GM23248 (cell line): ENCODE measurements at places on chromosomes 1 and 21. TPM values are rescaled to one million over a fixed set of nuclear protein-coding genes. Genes with fewer than 3 reads are reported as not detected.

DNA sequence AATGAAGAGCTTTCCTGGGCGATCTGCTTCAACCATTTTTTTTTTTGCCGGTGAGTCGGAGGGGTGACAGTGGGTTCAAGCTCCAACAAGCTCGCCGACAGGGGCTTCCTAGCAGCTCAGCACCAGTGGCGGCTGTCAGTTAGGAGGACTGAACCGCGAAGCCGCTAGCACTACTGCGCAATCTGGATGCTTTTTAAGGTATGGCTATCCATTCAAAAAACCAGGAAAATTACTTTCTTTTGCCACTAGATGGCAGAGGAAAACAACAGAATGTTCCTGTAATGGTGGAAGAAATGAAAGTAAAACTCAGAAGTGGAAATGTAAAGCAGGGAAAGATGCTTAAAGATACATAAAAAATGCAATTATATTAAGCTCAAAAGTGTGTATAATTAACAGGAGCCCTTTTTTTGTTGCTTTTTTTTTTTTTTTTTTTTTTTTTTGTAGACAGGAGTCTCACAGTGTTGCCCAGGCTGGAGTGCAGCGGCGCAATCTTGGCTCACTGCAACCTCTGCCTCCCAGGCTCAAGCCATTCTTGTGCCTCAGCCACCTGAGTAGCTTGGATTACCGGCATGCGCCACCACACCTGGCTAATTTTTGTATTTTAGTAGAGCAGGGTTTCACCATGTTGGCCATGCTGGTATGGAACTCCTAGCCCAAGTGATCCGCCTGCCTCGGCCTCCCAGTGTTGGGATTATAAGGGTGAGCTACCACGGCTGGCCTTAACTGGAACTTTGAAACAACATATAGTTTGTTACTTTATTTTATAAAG, 8.5 kb downstream of the KYAT3 start:
- no peaks in the 10 kb centered on the region for H3K27me3 ChIP-seq
- H3K4me1 ChIP-seq = peaks cover 36% of the 10 kb centered on the region
- DNase-seq = peak; percentile 71
- H3K4me3 ChIP-seq = peak overlapping the region; percentile 39; the same call in 1 of the 2 replicates
- H3K27ac ChIP-seq = peak overlapping the region; percentile 77
- no peaks in the 10 kb centered on the region; the same call in 1 of the 2 replicates for H3K36me3 ChIP-seq

DNA sequence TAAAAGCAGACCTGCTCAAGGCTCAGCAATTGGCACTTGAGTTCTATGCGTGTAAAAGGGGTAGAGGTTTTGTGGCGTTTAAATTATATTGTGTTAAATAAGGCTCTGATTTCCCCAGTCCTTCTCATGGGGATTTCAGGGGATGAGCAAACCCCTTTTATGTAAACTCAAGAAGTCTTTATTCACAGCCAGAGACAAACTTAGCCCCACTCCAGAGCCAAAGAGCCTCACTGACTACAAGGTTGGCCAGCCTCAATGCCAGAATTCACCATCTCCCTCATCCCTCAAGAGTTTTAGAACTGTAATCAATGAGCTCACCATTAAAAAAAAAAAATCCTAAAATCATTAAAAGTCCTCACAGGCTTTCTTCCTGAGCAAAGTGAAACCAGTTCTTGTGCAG, 107.8 kb downstream of the SLC30A10 start:
- no peak for DNase-seq
- H3K4me3 ChIP-seq = no peak overlapping the region
- H3K36me3 ChIP-seq = no peaks in the 10 kb centered on the region

DNA sequence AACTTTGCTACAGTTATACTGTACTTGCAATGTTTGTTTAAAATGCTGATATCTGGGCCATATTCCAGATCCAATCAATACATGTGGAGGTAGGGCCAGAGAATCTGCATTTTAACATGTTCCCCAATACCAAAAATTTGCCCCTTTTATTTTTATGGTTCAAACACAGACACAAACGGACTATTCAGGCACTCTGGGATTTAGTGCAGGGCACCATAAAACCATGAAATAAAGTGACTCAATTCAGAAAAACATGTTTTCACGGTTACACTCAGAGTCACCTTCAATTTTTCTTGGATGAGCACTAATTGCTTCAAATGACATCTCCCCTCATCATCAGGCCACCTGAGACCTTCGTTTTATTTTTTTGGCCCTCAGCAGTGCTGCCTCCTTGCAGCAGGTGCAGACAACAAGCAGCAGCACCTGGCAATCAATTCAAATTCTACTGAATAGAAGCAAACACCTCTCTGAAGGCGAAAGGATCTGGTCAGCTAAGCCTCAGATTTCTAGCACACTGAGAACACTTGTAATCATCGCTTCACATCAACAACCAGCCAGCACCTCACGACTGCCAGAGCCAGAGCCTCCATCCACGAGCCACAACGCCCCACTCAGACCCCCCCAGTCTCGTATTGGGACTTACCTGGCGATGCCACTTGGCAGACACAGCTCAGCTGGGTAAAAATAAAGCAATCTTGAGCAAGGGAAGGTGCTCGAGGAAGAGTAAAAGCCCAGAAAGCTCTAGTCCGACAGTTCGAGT, 1.1 kb downstream of the ERO1B start:
- H3K27ac ChIP-seq = no peak overlapping the region
- no peaks in the 10 kb centered on the region; the same call in 1 of the 2 replicates for H3K4me1 ChIP-seq
- DNase-seq = no peak
- peaks cover 24% of the 10 kb centered on the region; the same call in 1 of the 2 replicates for H3K27me3 ChIP-seq

DNA sequence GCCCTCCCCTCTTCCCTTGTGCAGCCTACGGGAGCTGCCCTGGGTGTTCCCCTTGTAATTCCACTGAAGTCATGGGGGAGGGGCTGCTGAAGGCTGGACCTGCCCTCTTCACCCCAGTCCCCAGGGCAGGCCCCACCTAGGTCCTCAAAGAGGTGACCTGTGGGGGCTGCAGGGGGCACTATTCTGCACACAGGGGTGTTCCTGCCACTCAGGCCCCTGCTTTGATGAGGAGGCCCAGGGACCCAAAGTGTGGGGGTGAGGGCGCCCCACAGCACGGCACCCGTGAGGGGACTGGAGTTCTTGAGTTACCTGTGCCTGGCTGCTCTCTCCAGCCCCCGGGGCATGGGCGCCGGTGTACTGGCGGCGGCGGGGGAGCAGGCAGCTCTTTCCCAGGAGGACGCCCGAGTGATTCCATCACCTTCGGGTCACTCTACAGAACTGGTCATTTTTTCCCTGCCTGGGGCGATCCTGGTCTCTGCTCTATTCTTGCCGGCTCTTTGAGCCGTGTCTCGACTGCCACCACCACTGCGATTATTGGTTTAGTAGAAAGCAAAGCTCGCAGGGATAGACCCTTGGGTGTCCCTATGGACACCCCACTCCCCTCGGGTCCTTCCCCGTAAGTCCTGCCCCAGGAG, 6.9 kb upstream of the PRDM16 start:
- peaks cover 92% of the 10 kb centered on the region for H3K27me3 ChIP-seq
- no peaks in the 10 kb centered on the region for H3K36me3 ChIP-seq
- no peaks in the 10 kb centered on the region for H3K4me1 ChIP-seq
- DNase-seq = peak; percentile 23

DNA sequence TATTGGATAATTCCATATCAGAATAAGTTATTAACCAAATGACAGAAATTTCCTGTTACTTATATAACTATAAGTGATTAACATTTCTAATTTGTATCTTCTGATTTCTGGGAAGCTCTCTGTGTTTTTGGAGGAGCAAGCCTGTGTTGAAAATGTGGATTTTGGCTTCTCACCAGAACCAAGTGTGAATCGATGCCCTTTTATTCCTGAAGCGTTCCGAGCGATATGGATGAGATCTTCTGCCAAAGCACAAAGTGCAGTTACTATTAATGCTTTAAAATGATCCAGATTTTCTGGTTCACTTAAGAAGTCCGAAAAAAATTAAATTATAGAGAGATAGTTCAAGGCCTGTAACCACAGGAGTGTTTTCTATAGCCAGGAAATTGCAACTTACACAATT, 22.8 kb downstream of the ALG14 start:
- no peak for DNase-seq
- H3K27ac ChIP-seq = no peak overlapping the region
- H3K36me3 ChIP-seq = no peaks in the 10 kb centered on the region
- no peaks in the 10 kb centered on the region for H3K4me1 ChIP-seq
- H3K27me3 ChIP-seq = no peaks in the 10 kb centered on the region
- no peak overlapping the region for H3K4me3 ChIP-seq

- peak; percentile 60 for DNase-seq
- H3K36me3 ChIP-seq = no peaks in the 10 kb centered on the region
- peaks cover 7% of the 10 kb centered on the region for H3K4me1 ChIP-seq
- peaks cover 5% of the 10 kb centered on the region; the same call in 1 of the 2 replicates for H3K27me3 ChIP-seq
- H3K4me3 ChIP-seq = no peak overlapping the region
- H3K27ac ChIP-seq = no peak overlapping the region
Measured at GRCh38 chr1:3319874-3320245, 134.6 kb upstream of the ARHGEF16 start.

DNA sequence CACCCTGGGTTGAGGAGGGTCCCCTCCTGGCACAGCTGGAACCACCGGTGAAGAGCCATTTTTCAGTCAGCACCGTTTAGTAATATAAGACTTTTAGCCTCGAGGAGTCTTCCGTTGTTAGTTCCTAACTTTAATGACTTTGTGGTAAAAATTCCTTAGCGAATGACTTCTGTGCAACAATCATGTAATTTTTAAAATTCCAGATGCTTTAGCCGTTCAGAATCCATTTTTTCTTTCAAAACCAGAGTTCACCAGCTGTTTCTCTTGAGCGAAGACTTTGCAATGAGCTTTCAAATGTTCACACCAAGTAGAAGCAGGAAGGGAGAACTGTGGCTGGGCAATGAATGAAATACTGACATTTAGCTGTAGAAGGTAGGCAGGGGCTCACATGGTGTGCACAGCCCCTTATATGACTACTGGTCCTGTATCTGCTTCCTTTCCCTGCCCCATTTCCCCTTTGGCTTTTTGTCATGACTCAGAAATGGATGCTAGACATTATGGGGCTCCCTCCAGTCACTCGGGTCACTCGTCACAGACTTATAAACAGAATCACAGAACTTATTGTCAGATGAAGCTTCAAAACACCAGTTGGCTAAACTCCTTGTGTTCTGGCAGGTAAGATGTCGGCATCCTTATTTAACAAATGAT, 4.1 kb downstream of the DISC1 start:
- no peaks in the 10 kb centered on the region for H3K27me3 ChIP-seq
- H3K4me1 ChIP-seq = peaks cover 20% of the 10 kb centered on the region
- no peak overlapping the region for H3K27ac ChIP-seq
- peak; percentile 64 for DNase-seq
- H3K36me3 ChIP-seq = no peaks in the 10 kb centered on the region

DNA sequence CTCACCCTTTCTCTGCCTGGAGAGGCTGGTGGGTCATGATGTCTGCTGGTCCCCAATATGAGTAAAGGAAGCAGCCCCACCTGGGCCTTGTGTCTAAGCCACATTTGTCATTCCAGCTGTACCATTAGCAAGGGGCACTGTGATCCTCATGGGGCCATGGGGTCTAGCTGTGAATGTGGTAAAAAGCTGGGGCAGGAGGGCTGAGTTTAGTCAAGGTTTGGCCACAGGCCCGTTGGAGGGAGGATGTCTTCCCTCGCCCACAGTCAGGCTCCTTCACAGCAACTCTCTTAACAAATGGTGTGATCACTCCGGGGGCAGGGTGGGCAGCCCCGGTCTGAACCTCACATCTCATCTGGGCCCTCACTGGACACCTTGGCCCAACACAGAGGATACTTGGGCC, 115.4 kb downstream of the DMRTB1 start:
- no peak for DNase-seq
- no peak overlapping the region for H3K27ac ChIP-seq
- H3K27me3 ChIP-seq = no peaks in the 10 kb centered on the region
- no peaks in the 10 kb centered on the region for H3K36me3 ChIP-seq

DNA sequence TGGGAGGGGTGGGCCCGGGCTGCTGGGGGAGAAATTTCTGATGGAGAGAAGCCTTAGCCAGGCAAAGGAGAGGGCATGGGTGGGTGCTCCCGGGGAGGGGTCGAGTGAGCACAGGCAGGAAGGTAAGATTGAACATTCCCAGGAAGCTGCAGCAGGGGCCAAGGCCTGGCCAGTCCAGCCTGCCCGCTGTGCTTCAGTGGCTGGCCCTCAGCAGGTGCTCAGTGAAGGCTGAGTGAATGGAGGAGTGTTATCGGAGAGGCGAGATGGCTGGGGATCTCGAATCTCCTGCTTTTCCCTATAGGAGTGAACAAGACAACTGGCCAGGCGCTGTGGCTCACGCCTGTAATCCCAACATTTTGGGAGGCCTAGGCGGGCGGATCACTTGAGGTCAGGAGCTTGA, 20.9 kb downstream of the SPSB1 start:
- no peak overlapping the region for H3K27ac ChIP-seq
- H3K4me3 ChIP-seq = no peak overlapping the region
- no peaks in the 10 kb centered on the region for H3K27me3 ChIP-seq
- peaks cover 26% of the 10 kb centered on the region for H3K4me1 ChIP-seq

GRCh38 chr1:51264451-51264850, 28.4 kb downstream of the RNF11 start:
- no peaks in the 10 kb centered on the region for H3K36me3 ChIP-seq
- H3K27ac ChIP-seq = peak overlapping the region; percentile 67
- DNase-seq = peak; percentile 92

DNA sequence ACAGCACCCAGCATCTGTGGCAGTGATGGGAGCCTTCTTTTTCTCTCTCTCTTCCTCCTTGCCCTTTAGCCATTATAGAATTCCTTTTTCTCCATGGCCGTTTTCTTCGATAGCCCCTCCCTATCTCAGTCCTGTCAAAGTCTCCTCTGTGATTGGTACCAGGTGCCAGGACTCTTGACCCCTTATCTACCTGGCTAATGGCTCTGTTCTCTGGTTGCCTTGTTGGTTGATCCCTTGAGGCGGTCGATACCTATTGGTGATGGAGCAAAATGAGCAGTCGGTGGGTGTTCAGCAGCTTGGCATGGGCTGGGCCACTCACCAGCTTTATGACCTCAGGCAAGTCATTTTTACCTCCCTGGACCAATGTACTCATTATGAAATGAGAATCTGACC, 2.0 kb downstream of the ATF3 start:
- peaks cover 25% of the 10 kb centered on the region for H3K27me3 ChIP-seq
- peaks cover 23% of the 10 kb centered on the region for H3K4me1 ChIP-seq
- H3K36me3 ChIP-seq = no peaks in the 10 kb centered on the region
- no peak for DNase-seq

- no peaks in the 10 kb centered on the region for H3K4me1 ChIP-seq
- no peaks in the 10 kb centered on the region for H3K36me3 ChIP-seq
- H3K27me3 ChIP-seq = peaks cover 63% of the 10 kb centered on the region
- H3K4me3 ChIP-seq = peak within 1 kb of the TSS; percentile 83
- peak; percentile 42 for DNase-seq
Measured at GRCh38 chr1:166975361-166976129, at the start of gene ILDR2. TSS of gene ILDR2 (minus strand) at chr1:166975540. CDS start at chr1:166975268, 272 bp downstream.

- no peak for DNase-seq
- no peaks in the 10 kb centered on the region for H3K36me3 ChIP-seq
- H3K27me3 ChIP-seq = no peaks in the 10 kb centered on the region
- peaks cover 24% of the 10 kb centered on the region for H3K4me1 ChIP-seq
Measured at GRCh38 chr1:165861911-165862310, 34.5 kb downstream of the UCK2 start.

- no peaks in the 10 kb centered on the region for H3K4me1 ChIP-seq
- H3K27me3 ChIP-seq = peaks cover 29% of the 10 kb centered on the region; the same call in 1 of the 2 replicates
- no peak within 1 kb of the TSS for H3K27ac ChIP-seq
- no peak for DNase-seq
- no peak within 1 kb of the TSS for H3K4me3 ChIP-seq
Measured at GRCh38 chr1:167518331-167518700, at the start of gene CD247. TSS of gene CD247 (minus strand) at chr1:167518529. CDS start at chr1:167518465, 64 bp downstream.

The ENAH gene
- total RNA-seq = 113 and 125 TPM in 2 replicates

The ARF1 gene
- total RNA-seq = 259 and 292 TPM in 2 replicates

The PARP1 gene
- 50.0 and 70.4 TPM in 2 replicates for total RNA-seq

The FCGR3A gene
- total RNA-seq = not detected in 2 replicates

The HSPB7 gene
- 22.9 and 35.7 TPM in 2 replicates for total RNA-seq

The IL12RB2 gene
- total RNA-seq = not detected in 2 replicates

The UBXN10 gene
- 0.11 TPM in 1 of 2 replicates, not detected in the other for total RNA-seq

The LRRC39 gene
- not detected in 2 replicates for total RNA-seq

The FAM163A gene
- not detected in 2 replicates for total RNA-seq

The CCDC185 gene
- not detected in 2 replicates for total RNA-seq
